ENCODE measurements at places on chromosomes 11 and 22. TPM values are rescaled to one million over a fixed set of nuclear protein-coding genes. Genes with fewer than 3 reads are reported as not detected.
A peak's percentile ranks its signal among the peaks of the same experiment; 100 is the strongest.

CELF1 gene
- 68.9 TPM for total RNA-seq

PRR33 gene
- total RNA-seq = 0.17 TPM

C22orf31 gene
- total RNA-seq = 1.4 TPM

DBX1 gene
- total RNA-seq = not detected

GRCh38 chr11:113464416-113464815, 10.8 kb downstream of the DRD2 start:
- DNase-seq = no peak

DNA sequence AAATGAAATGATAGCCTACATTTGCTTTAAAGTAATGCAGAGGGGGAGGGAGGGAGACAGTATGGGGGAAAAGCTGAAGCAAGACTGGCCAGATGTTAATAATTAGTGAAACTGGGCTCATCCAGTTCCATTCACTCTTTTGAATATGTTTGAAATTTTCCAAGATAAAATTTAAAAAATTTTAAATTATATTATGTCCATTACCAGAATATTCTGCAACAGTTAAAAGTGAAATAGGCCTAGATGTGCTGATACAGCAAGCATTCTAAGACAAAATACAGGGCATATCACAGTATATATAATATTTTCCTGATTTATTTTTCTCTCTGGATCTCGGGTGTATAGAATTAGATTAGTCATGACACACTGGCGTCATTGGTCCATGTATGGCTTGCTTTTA, 13.6 kb upstream of the ZNRF3 start:
- no peak for DNase-seq

DNA sequence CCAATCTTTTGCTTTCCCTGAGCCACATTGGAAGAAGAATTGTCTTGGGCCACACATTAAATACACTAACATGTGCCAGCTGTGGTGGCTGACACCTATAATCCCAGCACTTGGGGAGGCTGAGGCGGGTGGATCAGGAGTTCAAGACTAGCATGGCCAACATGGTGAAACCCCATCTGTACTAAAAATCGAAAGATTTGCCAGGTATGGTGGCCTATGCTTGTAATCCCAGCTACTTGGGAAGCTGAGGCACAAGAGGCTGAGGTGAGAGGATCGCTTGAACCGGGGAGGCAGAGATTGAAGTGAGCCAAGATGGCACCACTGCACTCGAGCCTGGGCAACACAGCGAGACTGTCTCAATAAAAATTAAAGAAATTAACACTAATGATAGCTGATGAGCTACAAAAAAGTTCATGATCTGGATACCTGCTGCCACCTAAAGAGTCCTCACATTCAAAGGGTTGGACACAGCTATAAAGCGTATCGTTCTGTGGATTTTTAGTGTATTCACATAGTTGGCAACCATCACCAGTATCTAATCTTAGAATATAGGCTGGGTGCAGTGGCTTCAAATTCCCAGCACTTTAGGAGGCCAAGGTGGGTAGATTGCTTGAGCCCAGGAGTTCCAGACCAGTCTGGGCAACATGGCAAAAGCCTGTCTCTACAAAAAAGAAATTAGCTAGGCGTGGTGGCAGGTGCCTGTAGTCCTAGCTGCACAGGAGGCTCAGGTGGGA, 3.4 kb upstream of the LDHC start:
- no peak for DNase-seq

- no peak for DNase-seq
These were observed 86.1 kb upstream of the HORMAD2 start for GRCh38 chr22:29994027-29994715.

GRCh38 chr11:128828350-128828749, 38.7 kb downstream of the KCNJ1 start:
- DNase-seq = no peak

GRCh38 chr11:2273311-2273710, 2.9 kb upstream of the ASCL2 start:
- DNase-seq = no peak

DNA sequence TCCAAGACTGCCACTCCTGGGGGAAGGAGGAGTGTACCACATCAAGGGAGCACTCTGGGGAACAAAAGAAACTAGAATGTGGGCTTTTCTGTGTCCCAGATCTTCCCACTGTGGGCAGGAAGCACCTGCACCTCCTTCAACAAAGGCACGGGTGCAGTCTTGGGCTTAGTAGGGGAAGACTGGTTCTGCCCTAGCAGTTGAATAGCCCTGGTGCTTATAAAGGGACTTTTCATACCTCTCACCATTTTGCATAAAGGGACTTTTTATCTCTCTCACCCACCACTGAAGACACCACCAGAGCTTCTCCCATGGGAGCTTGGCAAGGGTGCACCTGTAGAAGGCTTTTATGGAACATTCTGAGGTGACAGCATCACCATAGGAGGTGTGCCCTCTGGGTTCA, 65.8 kb upstream of the MS4A8 start:
- no peak for DNase-seq

- no peak for DNase-seq
These were observed 78.1 kb downstream of the CYB5R2 start for GRCh38 chr11:7595016-7595866.

DNA sequence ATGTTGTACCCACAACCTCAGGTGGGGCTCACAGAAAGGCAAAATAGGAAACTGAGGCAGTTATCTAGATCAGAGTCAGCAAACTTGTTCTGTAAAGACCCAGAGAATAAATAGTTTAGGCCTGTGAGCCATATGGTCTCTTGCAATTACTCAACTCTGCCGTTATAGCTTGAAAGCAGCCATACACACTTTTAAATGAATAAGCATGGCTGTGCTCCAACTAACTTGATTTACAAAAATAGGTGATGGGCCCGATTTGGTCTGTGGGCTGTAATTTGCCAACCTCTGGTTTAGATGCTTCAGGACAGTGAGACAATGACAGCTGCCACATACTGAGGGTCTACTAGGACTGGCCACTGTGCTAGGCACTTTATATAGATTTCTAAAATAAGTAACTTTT, 198.8 kb upstream of the NARS2 start:
- DNase-seq = no peak

GRCh38 chr22:44111562-44112155, 69.1 kb upstream of the PARVG start:
- no peak for DNase-seq

DNA sequence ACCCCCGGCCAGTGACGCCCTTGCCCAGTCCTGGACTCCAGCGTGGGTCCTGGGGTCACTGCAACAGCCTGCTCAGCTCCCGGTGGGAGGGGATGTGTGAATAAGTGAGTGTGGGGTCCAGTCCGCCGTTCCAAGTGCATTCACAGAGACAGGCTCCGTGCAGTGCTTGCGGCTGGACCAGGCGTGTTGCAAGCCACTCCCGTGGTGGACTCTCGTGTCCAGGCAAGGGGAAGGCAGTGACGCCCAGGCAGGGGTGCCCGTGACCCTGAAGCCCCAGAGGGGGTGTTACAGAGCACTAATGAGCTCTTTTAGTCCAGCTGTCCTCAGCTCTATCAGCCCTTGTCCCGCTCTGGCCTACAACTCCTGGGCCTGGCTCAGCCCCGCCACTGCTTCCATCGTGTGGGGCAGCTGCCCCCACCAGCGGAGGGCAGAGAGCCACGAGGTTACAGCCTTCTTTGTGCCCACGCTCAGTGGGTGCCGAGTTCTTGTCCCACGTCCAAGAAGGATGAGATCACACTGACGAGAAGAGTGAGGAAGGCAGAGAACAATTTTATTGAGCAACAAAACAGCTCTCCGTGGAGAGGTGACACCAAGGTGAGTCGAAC, 1807.5 kb downstream of the LRRC4C start:
- no peak for DNase-seq

- DNase-seq = no peak
These were observed 71.0 kb downstream of the SPECC1L start for GRCh38 chr22:24341627-24342026.

GRCh38 chr11:120316880-120317688, 8.0 kb upstream of the TLCD5 start:
- DNase-seq = peak; percentile 97

DNA sequence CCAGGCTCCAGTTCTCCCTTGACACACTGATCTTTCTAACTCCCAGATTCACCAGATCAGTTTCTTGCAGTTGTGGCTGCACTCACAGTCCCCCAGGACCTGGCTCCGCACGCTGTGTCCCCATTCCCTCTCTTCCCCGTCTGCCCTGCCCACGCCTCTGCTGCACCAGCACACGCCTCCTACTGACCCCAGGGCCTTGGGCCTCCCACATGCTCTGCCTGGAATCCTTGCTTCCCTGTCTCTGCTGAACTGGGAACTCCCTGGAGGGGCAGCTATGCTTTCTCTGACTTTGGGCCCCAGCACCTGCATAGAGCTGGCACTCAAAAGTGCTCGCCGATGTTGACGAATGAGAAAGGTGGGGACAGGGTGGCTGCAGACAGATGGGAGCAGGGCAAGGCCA, 68.9 kb downstream of the MYO7A start:
- DNase-seq = no peak

- no peak for DNase-seq
These were observed 9.6 kb upstream of the RANBP1 start for GRCh38 chr22:20106205-20106848.

- DNase-seq = no peak
These were observed 45.3 kb upstream of the SHISAL1 start for GRCh38 chr22:44357966-44358465.

GRCh38 chr22:42688241-42689211, 32.1 kb downstream of the A4GALT start:
- peak; percentile 95 for DNase-seq

DNA sequence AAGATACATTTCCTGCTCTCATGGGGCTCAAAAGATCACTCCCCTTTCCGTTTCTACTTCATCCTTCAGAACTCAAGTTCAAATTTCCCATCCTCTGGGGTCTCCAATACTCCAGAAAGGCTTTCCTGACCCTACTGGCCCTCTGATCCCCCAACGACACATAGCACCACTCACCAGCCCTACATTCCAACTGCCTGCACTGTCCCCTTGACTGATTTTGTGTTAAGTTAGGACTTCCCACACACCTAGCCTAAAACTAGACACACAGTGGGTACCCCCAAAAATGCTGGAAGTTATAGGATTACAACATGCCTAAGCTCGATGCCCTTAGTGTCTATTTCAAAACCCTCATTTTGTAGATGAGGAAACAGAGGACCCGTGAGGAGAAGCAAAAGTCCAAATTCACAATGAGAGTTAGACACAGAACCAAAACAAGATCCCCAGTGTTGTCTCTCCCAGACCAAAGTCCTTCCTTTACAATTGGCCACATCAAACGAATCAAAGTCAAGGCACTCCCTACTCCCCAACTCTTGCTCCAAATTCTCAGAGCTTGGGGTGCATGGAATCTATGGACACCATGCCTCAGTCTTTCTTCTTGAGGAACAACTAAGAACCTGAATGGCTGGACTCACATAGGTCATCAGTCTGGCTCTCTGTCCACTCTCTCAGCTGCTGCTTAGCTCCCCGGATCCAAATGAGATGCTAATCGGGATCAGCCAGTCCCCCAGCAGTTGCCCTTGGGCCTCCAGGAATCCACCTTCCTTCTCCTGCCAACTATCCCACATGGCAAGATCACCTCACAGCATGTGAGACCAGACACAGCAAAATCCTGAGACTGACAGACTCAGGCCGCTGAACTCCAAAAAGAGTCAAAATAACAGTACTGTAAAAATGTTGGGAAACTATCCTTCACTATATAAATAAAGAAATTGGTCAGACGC, 1.7 kb downstream of the CLPB start:
- DNase-seq = no peak

DNA sequence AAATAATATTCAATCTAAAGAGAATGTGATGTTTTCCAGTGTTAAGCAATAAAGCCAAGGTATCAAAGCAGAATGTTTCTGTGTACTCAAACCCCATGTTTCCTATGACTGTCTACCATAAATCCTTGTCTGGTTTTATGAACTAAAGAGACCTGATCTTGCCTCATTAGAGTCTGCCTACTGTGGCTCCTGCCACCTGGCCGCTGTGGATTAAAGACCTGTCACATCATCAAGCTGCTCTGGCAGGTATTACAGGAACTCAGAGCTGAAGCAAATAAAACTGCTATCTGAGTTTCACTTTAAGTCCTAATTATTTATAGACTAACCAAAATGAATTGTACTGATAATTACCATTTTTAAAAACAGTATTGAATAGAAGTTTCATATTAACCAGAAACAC, 207.8 kb upstream of the CCDC90B start:
- DNase-seq = peak; percentile 50

GRCh38 chr11:44997566-44997965, 46.9 kb upstream of the TP53I11 start:
- DNase-seq = no peak

- DNase-seq = no peak
These were observed 239.6 kb upstream of the MPPED2 start for GRCh38 chr11:30825723-30826122.

DNA sequence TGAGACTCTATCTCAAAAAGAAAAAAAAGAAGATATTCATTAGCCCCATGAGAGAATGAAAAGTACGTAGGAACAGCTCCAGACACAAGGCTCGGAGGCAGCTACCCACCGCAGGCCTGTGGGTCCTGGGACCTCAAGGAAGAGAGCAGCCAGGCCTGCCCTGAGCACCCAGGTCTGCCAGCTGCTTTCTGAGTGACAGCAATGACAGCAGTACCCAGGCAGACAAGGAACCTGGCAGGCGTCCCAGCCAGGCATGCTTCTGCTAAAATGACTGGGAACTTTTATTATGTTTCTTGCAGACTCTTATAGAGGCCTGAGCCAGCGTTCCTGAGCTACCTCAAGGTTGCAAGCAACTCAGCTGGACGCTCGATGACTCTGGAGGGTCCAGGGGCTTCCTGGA, 31.6 kb downstream of the CPT1A start:
- peak; percentile 76 for DNase-seq

DNA sequence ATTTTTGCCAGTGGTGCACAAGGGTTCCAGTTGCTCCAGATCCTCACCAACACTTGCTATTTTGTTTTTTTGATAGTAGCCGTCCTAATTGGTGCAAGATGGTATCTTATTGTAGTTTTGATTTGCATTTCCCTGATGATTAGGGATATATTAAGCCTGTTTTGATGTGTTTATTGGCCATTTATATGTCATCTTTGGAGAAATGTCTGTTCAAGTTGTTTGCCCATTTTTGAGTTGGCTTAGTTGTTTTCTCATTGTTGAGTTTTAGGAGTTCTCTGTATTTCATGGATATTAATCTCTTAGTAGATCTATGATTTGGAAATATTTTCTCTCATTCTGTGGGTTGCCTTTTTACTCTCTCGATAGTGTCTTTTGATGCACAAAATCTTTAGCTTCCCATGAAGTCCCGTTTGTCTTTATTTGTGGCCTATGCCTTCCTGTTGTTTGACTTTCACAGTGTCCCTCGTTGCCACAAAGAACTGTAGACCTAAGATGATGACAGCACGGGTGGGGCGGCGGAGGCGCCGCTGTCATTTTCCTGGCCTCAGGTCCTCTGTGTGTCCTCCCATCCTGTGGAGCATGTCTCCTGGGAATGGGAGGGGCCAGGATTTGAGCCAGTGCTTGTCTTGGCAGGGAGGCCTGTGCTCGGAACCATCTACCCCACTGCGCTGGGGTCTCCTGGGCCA, 33.5 kb downstream of the LRP5 start:
- no peak for DNase-seq

DNA sequence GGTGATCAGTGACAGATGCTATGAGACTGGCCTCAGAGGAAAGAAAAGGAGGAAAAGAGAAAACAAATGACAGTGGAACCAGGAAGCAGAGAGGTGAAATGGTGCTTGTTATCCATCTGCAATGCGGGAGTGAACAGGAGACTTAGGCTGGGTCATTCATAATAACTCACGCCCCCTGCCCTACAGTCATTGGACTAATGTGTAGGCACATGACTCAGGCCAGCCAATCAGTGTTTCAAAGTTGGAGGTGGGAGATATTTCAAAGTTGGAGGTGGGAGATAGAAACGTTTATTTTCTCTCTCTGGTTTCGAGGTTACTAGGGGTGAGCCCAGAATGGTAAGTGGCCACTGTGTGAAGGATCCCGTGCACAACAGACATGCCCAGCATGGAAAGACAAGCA, 30.3 kb downstream of the SLC22A6 start:
- no peak for DNase-seq
